ENCODE measurements at places on chromosomes 4 and X.
A peak's percentile ranks its signal among the peaks of the same experiment; 100 is the strongest.

GRCh38 chr4:17260166-17260907, 251.6 kb downstream of the QDPR start:
- DNase-seq, result no peak

DNA sequence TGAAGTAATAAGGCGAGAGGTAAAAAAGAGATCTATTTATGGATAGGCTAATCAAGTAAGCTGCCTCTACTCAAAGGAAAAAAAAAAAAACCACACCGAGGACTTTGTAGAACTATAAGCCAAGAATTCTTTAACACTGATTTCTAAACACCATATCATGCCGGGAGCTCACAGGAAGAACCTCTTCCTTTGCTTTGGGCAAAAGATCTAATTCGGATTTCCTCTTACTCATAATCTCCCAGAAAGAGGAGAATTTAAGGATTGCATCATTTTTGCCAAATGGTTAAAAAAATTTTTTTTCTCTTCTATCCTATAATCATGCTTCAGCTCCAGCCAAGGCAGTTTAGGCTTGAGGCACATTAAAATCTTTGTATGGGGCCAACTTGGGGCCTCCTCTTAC, 95.5 kb downstream of the ZNF827 start:
- no peak for DNase-seq

GRCh38 chr4:76904646-76905190, 6.8 kb upstream of the SOWAHB start:
- DNase-seq, result no peak

- DNase-seq, result peak; percentile 49
Measured at GRCh38 chr4:80142394-80143306, 54.7 kb upstream of the PRDM8 start.

- DNase-seq, result no peak
Measured at GRCh38 chr4:175705407-175705806, 106.7 kb downstream of the GPM6A start.

- no peak for DNase-seq
Measured at GRCh38 chr4:85555206-85555605, 80.3 kb downstream of the ARHGAP24 start.

GRCh38 chrX:78708816-78709215, 38.7 kb upstream of the LPAR4 start:
- DNase-seq, result no peak

DNA sequence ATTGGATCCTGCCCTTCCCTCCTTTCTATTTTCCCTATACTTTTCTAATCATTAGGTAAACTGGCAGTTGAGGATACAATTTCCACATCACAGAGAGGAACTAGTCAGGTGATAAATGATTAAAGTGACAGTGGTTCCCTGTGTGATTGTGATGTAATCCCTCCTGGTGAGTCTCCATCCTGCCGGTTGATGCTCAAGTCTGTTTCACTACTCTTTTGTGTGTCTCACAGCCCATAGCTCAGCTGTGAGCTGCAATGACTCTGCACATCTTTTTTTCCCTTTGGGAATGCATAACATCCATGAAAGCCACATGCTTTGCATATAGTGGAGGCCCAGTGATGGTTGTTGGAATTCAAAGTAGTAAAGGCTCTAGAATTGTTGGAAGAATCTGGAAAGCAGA, 60.4 kb downstream of the CCNI start:
- DNase-seq, result no peak

GRCh38 chrX:119605464-119606279, 552 bp downstream of the NKRF start:
- no peak for DNase-seq

DNA sequence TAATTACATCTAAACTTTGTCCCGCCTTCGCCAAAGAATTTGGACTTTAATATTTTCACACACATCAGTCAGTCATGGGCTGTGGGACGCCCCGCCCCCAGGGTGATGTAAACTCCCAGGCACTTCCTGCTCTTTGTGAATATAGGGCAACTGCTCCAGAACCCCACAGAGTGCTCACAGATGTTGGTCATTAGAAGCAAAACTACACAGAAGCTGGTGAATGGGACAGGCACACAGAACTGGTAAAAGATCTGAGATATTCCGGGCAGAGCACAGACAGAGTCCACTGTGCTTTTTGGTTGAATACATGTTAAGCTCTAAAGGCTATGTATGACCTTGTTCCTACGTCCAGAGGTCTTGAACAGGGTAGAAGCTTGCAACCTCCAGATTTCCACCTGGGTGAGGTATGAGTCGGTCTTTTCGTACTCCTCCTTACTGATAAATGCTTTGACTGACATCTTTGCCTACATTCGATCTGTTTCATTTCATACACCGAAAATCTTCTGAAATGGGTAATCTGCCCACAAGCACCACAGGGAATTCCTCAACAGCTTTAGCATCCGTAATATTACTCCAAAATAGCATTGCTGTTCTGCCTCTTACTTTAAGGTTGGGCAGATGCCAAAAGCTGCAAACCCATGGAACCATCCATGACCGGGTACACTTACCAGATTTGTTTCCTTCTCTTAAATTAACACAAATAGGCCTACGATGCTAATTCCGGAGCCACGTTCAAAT, 144.6 kb downstream of the AMELX start:
- DNase-seq, result no peak

- no peak for DNase-seq
Measured at GRCh38 chr4:186335793-186336192, 69.8 kb downstream of the F11 start.

- no peak for DNase-seq
Measured at GRCh38 chrX:47530049-47530448, 31.0 kb upstream of the ARAF start.

- no peak for DNase-seq
Measured at GRCh38 chrX:38018766-38019425, 12.5 kb downstream of the SYTL5 start.

GRCh38 chrX:155237719-155238118, 21.5 kb downstream of the VBP1 start:
- DNase-seq, result no peak

GRCh38 chrX:47185241-47185640, 8.4 kb upstream of the UBA1 start:
- no peak for DNase-seq

- DNase-seq, result no peak
Measured at GRCh38 chr4:120691106-120691505, 231.4 kb downstream of the PRDM5 start.

DNA sequence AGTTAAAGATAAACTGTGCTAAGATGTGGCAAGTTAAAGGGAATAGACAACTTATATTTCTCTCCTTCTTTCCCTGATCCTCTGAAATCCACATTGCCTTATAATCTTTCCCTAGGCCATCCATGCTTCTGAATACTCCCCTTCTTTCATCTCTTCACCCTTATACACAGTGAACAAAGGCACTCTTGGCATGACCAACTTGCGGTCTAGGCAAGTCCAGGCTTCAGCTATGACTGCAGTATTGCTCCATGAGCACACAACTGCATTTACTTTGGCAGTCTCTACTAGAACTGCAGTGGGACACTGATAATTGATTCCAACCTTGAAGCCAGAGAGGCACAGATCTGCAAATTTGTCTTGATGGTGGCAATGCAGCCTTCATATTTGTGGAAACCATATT, 24.2 kb upstream of the UBA6 start:
- no peak for DNase-seq

DNA sequence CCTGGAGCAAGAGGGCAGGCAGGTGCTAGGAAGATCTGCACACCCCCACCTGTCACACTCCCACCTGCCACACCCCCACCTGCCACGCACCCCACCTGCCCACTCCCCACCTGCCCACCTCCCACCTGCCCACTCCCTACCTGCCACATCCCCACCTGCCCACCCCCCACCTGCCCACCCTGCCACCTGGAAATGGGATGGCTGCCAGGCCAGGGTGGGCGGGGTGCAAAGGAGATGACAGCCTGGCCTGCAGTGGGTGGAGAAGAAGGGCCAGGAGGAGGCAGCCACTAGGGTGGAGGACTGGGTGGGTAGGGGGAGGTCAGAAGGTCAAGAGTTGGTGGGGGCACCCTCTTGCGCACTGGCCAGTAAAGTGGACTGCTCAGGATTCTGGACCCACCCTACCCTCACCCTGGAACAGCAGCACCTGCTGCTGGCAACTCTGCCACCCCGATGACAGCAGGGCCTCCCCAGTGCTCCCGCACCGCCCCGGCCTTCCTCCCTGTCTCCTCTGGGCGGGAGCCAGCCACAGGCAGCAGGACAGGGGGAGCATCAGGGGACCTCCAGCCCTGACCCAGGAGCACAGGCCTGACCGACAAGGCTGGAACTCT, 66.8 kb upstream of the NKX1-1 start:
- DNase-seq, result no peak

DNA sequence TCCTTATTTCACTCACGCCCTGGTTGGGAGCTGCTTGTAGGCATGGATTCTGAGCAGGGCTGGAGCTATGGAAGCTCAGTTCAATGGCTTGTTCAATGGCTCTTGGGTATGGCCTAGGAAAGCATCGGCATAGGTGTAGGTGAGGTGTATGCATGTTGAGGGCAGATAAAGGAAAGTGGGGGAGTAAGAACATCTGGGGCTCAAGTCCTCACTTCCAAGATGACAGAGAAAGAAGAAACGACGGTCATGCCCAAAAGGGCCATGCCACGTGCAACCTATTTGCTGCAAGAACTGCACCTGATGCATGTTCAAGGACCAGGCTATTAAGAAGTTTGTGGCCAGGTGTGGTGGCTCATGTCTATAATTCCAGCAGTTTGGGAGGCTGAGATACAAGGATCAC, 23.4 kb downstream of the SCD5 start:
- no peak for DNase-seq

- DNase-seq, result no peak
Measured at GRCh38 chr4:545612-546011, 30.5 kb downstream of the TMEM271 start.

GRCh38 chr4:145043306-145043705, 54.7 kb downstream of the ANAPC10 start:
- DNase-seq, result no peak

DNA sequence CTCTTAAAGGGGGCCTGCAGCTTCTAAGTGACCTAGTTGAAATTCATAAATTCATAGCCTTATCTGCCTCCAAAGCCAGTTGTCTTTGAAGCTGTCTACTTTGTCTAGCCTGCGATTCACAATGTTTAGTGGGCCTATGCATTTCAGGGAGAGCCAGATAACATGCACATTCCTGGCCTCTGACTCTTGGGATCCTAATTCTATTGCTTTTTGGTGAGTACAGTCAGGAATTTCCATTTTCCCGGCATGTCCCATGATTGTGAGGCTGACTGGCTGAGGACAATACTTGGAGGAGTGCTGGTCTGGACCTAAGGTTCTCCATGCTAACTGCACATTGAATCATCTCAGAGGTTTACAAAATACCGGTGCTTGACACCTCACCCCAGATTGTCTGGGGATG, 155.0 kb downstream of the MSL3 start:
- DNase-seq, result no peak

DNA sequence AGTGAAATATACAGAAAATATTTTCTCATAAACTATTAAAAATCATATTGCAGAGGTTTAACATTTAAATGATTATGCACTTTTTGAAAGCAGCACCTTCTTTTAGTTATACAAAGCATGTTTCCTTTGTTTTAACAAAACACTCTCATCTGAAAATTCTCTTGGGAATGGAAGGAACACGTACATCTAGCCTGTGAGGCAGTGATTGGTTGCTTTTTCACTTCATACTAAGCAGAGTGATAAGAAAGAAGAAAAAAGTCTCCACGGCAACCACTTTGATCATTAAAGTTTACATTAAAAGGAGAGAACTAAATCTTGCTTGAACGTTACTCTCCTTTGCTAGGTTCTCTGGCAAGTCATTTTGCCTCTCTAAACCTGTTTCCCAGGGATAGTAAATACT, 41.7 kb upstream of the H2AZ1 start:
- no peak for DNase-seq

- DNase-seq, result no peak
Measured at GRCh38 chr4:53557669-53558064, 33.6 kb downstream of the LNX1 start.

GRCh38 chr4:23429497-23429896, 460.4 kb downstream of the PPARGC1A start:
- no peak for DNase-seq

DNA sequence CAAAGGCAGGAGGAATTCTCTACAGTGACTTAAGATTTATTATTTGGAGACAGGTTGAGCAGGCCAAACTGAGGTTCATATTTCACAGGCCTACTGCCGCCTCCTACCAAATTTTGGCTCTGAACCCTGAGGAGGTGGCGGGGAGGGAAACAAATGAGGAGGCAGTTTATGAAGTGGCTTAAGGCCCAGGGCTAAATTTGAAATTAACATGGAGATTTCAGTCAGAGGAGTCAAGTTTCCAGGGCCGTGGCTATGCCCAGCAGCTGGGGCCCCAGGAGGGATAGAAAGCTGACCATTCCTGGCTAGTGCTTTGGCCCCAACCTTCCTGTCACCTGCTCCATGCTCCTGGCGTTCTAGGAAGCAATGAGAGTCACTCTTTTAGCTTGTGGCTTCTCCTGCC, 73.4 kb upstream of the ARHGAP36 start:
- DNase-seq, result no peak

Measured in CMK (cell line).